ENCODE measurements at places on chromosomes 3 and 15.

- H3K4me3 ChIP-seq = no peak overlapping the region
- no peak overlapping the region for H3K27ac ChIP-seq
- no peaks in the 10 kb centered on the region for H3K4me1 ChIP-seq
- H3K36me3 ChIP-seq = no peaks in the 10 kb centered on the region
- H3K27me3 ChIP-seq = no peaks in the 10 kb centered on the region
Measured at GRCh38 chr3:190119461-190120268, 1.0 kb downstream of the P3H2 start.

DNA sequence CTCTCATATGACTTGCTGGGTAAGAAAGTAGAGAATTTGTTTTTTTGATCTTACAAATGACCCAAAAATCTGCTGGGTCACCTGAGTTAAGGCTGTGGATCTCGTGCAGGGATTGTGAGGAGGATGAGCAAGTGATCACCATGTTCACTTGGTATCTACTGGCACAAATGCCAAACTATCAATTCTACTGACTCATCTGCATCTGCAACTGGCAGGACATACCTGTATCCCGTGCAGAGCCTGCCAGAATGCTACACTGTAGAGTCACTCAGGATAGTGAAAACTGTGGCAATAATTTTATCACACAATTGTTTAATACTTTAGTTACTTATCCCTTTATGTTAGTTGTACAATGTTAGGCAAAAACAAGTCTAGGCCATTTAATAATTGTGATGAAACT is 129.6 kb upstream of the PLXND1 start:
- no peak overlapping the region for H3K27ac ChIP-seq
- H3K27me3 ChIP-seq = no peaks in the 10 kb centered on the region
- no peaks in the 10 kb centered on the region for H3K36me3 ChIP-seq
- DNase-seq = no peak
- H3K4me1 ChIP-seq = no peaks in the 10 kb centered on the region

DNA sequence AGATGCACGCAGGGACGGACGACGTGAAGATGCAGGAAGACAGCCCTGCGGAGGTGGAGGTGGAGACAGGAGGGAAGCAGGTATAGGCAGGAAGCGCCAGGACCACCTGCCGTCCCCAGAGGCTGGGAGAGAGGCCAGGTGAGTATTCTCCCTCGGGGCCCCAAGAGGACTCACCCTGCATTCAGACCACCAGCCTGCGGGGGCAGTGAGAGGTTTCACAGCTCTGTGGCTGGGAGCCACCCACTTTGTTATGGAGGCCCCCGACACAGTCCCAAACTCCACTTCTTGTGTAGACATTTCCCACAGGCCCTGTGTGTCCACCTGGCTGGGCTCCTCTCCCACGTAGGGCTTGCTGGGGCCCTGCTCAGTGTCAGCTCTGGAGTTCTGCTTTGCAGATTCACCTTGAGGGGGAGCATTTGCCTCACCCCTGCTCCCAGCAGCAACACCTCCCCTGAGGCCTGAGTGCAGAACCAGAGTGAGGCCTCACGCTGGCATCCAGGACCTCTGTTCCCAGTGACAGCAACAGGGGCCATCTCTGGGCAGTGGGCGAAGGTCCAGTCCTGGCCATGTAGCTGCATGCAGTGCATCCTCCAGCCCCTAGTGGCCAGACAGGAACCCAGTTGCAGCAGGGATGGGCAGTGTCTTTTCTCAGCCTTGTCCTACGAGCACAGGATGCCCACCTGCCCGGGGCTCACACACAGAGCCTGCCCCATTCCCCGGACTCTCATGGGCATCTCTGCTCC is 119.4 kb upstream of the IQSEC1 start:
- H3K36me3 ChIP-seq = no peaks in the 10 kb centered on the region
- H3K4me3 ChIP-seq = no peak overlapping the region

GRCh38 chr3:195820901-195821300 is 9.2 kb upstream of the MUC4 start:
- H3K36me3 ChIP-seq = no peaks in the 10 kb centered on the region
- peaks cover 37% of the 10 kb centered on the region for H3K27me3 ChIP-seq
- H3K4me3 ChIP-seq = no peak overlapping the region
- peaks cover 39% of the 10 kb centered on the region for H3K4me1 ChIP-seq
- H3K27ac ChIP-seq = no peak overlapping the region
- no peak for DNase-seq

DNA sequence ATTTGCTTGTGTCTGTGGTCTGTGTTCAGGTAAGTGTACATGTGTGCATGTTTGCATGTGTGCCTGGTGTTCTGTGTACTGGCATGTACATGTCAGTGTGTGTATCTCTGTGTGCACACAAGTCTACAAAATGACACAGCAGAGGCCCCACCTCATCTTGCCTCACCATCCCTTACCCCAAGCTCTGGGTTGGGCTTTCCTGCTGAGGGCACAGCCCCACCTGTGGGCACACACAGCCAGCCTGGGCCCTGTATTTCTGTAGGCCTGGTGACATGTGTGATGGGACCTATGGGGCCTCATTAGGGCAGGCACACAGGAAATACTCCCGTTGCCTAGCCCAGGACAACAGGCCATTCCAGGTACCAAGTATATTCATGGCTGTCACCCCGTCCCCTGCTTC is 13.5 kb downstream of the VIPR1 start:
- no peak overlapping the region for H3K4me3 ChIP-seq
- no peak for DNase-seq
- H3K27ac ChIP-seq = no peak overlapping the region
- peaks cover 2% of the 10 kb centered on the region for H3K27me3 ChIP-seq

GRCh38 chr15:29596266-29596665 is 226.0 kb downstream of the TJP1 start:
- no peak overlapping the region for H3K27ac ChIP-seq
- H3K4me3 ChIP-seq = no peak overlapping the region
- H3K4me1 ChIP-seq = no peaks in the 10 kb centered on the region
- no peak for DNase-seq

GRCh38 chr3:180690061-180690460 is 10.8 kb upstream of the CCDC39 start:
- no peaks in the 10 kb centered on the region for H3K4me1 ChIP-seq
- no peak overlapping the region for H3K4me3 ChIP-seq
- H3K27me3 ChIP-seq = no peaks in the 10 kb centered on the region
- no peak overlapping the region for H3K27ac ChIP-seq
- no peaks in the 10 kb centered on the region for H3K36me3 ChIP-seq
- no peak for DNase-seq

DNA sequence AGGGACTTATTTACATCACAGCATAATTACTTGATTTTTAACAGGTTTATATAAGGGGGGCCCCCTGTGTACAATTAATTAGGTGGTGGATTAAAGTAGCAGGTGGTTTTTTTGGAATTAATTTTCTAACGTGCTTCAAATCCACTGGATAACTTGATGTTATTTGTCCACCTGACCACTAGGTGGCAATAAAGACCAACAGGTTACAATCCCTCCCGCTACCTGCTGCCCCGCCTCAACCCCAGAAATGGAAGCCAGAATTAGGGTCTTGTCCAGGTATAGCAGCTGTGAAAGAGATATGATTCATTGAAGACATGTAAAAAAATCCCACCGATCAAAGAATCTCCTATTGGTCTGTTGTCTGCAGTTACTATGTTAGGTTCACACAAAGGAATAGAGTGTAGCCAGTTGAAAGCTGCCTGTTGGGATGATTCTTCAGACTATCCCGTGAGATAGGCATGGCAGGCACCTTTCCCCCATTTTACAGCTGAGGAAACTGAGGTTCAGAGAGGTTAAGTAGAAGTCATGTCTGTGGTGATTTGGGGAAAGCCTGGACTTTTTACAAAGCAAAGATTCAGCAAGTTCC is 44.0 kb downstream of the MFSD1 start:
- no peaks in the 10 kb centered on the region for H3K4me1 ChIP-seq
- H3K36me3 ChIP-seq = no peaks in the 10 kb centered on the region
- H3K27ac ChIP-seq = no peak overlapping the region
- peaks cover 4% of the 10 kb centered on the region for H3K27me3 ChIP-seq

DNA sequence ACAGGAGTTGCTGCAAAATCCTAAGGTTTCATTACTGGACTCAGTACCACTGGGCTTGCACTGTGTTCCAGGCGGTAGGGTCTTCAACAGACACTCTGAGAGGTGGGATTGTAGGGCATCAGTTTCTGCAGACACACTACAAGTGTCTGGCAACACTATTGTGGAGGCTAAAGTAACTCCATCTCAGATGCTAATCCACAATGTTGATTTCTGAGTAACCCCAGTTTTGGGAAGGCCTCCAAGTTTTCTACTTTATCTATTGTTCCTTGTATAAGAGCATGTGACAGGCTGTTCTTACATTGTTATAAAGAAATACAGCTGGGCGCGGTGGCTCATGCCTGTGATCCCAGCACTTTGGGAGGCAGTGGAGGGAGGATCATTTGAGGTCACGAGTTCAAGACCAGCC is 2.5 kb upstream of the ABHD5 start:
- H3K4me3 ChIP-seq = no peak overlapping the region
- DNase-seq = no peak
- H3K27ac ChIP-seq = peak overlapping the region; percentile 91
- no peaks in the 10 kb centered on the region for H3K27me3 ChIP-seq

DNA sequence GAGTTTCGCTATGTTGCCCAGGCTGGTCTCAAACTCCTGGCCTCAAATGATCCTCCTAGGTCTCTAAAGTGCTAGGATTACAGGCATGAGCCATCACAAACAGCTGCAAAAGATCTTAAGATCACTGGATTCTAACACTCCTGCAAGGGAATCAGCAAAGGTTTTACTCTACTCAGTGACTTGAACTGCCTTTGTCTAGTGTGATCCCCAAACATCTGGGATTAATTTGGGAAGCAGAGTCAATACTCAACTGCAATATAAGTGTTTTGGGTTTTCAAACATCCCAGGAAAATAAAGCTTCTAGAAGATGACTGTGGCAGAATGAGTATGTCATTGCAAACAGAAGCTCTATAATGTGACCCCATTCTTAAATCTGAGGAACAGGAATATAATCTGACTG is 7.2 kb downstream of the SPG21 start:
- peaks cover 48% of the 10 kb centered on the region for H3K36me3 ChIP-seq
- no peak overlapping the region for H3K27ac ChIP-seq
- H3K4me1 ChIP-seq = no peaks in the 10 kb centered on the region
- DNase-seq = no peak
- H3K27me3 ChIP-seq = no peaks in the 10 kb centered on the region

DNA sequence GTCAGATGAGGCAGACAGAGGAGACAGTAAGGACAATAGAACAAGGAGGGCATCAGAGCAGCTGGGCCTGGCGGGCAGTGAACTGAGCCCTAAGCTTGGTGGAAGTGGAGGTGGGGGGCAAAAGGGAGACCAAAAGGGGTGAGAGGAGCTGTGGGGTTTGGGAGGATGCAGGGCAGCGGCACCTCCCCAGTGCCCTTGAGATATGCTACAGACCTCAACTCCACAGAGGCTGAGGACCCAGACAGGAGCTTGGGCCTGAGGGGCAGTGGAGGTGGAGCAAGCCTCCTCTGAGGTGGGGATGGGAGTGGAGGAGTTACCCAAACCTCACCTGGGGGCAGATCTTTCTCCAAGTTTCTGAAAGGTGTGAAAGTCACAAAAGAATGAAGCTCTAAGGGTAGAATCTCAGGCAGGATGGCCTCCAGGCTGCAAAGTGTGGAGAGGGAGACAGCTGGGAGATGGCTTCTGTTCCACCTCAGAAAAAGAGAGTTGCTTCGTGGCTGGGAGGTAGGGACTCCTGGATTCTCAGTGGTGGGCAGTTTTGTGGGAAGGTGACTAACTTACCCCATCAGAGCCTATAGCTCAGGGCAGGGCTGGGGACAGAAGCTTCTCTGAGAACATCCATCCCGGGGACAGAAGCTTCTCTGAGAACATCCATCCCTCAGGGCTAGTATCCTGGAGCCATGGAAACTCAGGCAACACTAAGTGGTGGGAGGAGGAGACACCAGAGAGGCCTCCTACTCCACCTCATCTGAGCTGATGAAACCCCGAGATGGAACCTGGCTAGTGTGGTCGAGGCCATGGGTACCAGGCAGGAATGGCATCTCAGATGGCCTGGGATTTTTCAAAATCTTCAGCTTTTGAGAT is 2.3 kb upstream of the CLK3 start:
- H3K4me3 ChIP-seq = no peak overlapping the region
- no peak for DNase-seq
- H3K4me1 ChIP-seq = peaks cover 63% of the 10 kb centered on the region
- no peak overlapping the region for H3K27ac ChIP-seq
- H3K36me3 ChIP-seq = peaks cover 12% of the 10 kb centered on the region
- peaks cover 7% of the 10 kb centered on the region for H3K27me3 ChIP-seq

- no peaks in the 10 kb centered on the region for H3K36me3 ChIP-seq
- no peak for DNase-seq
- H3K27me3 ChIP-seq = peaks cover 10% of the 10 kb centered on the region
- H3K27ac ChIP-seq = no peak overlapping the region
- peaks cover 11% of the 10 kb centered on the region for H3K4me1 ChIP-seq
Measured at GRCh38 chr15:70114221-70114620, 16.5 kb upstream of the TLE3 start.

DNA sequence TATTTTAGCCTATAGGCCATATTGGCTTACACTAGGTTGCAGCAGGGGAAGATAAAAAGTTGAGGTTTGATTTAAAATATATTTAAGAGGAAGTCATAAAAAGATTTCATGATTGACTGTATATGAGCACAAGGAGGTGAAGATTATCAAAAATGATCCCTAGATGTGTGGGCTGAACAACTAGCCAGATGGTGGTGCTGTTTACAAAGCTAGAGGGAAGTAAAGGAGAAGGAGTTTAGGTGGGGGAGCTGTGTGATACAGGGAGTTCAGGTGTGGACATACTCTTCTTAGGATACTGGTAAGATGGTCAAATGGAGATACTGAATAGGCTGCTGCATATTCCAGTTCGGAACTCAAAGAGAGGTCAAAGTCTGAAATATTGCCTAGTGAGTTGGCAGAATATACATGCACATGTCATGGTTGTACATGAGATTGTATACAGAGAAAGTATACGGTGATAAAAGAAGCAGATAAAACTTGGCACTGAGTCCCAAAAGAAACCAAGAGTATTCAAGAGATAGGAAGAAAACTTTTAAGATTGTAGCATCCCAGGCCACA is 727.8 kb downstream of the NLGN1 start:
- DNase-seq = no peak
- H3K36me3 ChIP-seq = no peaks in the 10 kb centered on the region
- H3K27me3 ChIP-seq = no peaks in the 10 kb centered on the region
- no peak overlapping the region for H3K4me3 ChIP-seq
- no peaks in the 10 kb centered on the region for H3K4me1 ChIP-seq
- H3K27ac ChIP-seq = no peak overlapping the region

DNA sequence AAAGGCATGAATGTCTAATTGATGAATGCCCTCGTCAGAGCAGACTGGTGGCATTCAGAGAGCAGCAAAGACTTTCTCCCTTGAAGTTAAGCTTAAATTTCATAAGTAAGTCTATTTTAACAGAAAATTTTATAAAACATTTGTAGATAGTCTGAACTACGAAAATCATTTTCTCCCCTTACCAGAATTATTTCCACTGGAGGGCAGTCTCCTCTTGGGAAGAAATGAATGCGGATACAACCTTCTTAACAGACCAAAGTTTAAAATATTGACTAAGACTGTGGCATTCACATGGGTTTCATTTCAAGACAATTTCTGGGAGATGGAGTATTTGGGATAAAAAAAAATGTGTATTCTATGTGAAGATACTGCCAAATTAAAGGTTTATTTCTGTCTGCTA is 669.0 kb downstream of the FHIT start:
- no peaks in the 10 kb centered on the region for H3K4me1 ChIP-seq
- H3K4me3 ChIP-seq = no peak overlapping the region
- H3K27ac ChIP-seq = no peak overlapping the region
- H3K27me3 ChIP-seq = no peaks in the 10 kb centered on the region
- DNase-seq = no peak

Measured in K562 (cell line).